ENCODE measurements at places on chromosomes 1 and 21.

- DNase-seq, result no peak
These were observed 4.1 kb upstream of the ACOT11 start for GRCh38 chr1:54543729-54544496.

- DNase-seq, result no peak
These were observed 27.4 kb downstream of the KCNN3 start for GRCh38 chr1:154842635-154843034.

- peak; percentile 50 for DNase-seq
These were observed 16.4 kb upstream of the RAB29 start for GRCh38 chr1:205791568-205792180.

DNA sequence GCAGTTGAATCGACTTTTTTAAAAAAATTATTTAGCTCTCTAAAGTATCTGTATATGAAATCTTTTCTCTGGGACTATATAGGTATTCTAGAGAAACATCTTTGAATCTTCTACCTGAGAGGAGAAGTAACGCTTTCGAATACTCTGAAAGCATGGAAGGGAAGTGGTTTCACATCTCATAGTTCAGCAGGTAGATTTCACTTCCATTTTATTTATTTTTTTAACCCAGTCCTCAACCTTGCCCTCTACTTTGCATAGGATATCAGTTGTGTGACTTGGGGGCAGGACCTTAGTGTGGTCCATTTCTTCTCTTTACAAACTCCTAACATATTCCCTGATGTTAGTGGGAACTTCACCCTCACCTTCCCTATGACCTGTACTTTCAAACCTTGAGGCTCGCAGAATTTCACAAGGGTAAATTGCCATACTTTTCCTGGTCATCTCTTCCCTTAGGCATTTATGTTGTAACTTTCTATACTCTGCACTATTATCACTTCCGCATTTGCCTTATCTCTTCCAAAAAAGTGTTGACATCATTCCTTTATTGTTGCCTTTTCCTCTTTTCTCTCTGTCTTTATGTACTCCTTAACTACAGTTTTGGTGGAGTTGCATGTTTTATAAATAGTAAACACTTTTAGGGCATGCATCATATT lies 1208.5 kb upstream of the ADGRL4 start:
- no peak for DNase-seq

- DNase-seq, result peak; percentile 56
These were observed at the start of gene GFI1 for GRCh38 chr1:92486251-92487077. Gene GFI1, minus strand, starts transcription at chr1:92486925. Its CDS starts 3,438 bp downstream, at chr1:92483487.

- no peak for DNase-seq
These were observed 1.2 kb downstream of the ATP1B1 start for GRCh38 chr1:169107603-169108208.

DNA sequence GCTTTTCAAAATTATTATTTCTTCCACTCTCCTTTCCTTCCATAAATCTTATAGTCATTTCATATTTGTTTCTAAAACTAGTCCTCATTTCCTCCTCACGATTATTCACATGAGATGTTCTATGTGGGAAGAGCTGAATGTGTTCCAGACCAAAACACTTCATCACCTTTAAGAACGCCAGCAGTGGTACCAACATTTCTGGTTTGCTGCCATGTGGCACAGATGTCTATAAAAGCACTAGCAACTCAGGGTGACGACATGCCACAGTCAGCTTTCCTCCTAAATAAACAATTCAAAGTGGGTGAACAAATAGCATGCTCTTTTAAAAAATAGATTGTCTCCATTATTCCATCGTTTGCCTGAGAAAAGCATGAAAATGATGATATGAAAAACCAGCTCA lies 1217.8 kb upstream of the ADGRL2 start:
- no peak for DNase-seq

GRCh38 chr1:30153743-30154449 lies 569.5 kb downstream of the MATN1 start:
- DNase-seq, result no peak

- DNase-seq, result no peak
These were observed 242.7 kb upstream of the JUN start for GRCh38 chr1:59026472-59026948.

GRCh38 chr1:205626216-205626615 lies 5.6 kb downstream of the ELK4 start:
- DNase-seq, result no peak

Data from stimulated activated CD4-positive, alpha-beta T cell treated with anti-CD3 and anti-CD28 coated beads, Interleukin-1b, Interleukin-23, amount 100 ng/mL, for 4 hours (primary cell).